ENCODE measurements at places on chromosomes 2 and 18.

- no peak for DNase-seq
Measured at GRCh38 chr2:30372826-30373225, 74.2 kb upstream of the LCLAT1 start.

DNA sequence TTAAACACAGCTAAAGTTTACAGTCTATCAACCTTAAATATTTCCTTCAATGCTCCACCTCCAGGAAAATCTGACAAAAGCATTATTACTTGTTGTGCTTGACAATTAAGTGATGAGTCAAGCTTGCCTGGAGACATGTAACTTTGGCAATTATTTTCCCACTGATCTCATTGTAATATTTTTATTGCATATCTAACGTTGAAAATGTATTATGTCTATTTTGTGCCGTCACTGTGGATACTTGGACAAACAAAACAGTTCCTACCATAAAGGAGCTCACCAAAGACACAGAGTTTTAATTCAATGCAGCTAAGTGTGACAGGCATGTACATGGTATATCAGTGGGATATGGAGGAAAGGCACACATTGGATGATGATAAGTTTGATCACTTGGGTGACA is 24.7 kb downstream of the RNF103 start:
- no peak for DNase-seq

GRCh38 chr18:3578621-3579020 is 128.6 kb downstream of the TGIF1 start:
- DNase-seq, result no peak

- DNase-seq, result no peak
Measured at GRCh38 chr2:235575904-235576303, 82.1 kb downstream of the AGAP1 start.

- DNase-seq, result no peak
Measured at GRCh38 chr2:187939180-187939579, 352.5 kb upstream of the GULP1 start.

DNA sequence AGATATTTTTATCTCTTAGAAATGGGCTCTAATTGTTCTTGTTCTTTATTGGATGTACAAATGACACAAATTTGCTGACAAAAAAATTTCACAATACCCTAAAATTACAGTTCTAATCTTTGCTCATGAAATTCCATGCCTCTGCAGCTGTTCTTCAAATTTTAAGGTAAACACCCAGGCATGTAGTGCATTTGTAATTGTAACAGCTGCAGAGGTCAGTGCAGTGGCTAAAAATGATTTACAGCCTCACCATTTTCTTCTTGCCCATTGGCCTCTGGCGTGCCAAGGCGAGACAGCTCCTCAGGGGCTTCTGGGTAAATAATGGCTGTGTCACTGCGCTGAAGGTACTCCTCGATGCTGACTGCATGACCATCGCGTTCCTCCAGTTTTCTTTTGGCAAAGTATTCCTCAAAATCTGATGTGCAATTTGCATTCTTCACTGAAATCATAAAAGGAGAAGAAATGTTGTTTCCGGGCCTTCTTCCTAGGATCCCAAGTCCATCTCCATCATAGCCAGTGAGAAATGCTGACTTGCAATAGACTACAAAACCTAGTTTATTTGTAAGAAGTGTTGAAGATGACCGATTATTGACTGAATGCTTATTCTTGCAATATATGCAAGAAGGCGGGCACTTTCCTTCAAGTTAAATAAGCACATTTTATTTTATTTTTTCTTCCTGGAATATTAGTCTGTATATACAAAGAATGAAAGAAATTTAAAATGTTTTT is 115.2 kb downstream of the ZEB2 start:
- DNase-seq, result no peak

DNA sequence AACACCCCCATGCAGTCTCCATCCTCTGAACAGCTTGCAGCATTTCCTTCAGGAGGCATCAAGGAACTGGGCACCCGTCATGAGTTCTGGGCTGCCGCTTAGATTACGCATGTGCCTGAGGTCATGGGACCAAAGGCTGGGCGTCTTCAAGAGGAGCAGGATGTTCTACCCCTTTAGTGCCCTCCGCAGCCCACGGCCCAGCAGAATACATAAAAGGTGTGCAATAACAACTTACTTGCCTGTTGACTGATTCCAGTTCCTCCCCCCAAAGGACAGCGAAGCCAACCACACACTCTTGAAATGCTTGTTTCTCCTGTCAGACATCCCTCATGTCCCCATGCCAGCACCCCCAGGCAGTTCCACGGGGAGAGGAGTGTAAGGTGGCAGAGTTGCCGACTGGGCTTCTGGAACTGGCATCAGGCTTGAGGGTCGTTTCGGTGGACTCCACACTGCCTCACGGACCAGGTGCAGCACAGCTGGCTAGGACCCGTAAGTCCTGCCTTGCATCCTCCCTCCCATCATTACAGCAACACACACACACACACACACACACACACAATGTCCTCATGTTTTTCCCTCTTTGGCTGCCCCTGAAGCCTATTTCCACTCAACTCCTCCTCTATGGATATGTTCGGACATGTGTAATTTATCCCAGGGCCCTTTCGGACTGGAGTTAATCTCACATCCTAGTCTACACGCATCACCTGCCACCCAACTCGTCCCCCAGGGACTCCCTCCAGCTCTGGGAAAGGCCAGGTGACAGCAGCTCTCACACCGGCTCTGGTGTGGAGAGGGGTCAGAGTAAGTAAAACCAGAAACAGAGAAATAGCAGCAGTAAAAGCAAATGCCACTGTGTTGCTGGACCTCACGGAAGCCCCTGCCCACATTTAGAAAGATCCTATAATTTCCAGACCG is 200.7 kb downstream of the BCL11A start:
- DNase-seq, result no peak

DNA sequence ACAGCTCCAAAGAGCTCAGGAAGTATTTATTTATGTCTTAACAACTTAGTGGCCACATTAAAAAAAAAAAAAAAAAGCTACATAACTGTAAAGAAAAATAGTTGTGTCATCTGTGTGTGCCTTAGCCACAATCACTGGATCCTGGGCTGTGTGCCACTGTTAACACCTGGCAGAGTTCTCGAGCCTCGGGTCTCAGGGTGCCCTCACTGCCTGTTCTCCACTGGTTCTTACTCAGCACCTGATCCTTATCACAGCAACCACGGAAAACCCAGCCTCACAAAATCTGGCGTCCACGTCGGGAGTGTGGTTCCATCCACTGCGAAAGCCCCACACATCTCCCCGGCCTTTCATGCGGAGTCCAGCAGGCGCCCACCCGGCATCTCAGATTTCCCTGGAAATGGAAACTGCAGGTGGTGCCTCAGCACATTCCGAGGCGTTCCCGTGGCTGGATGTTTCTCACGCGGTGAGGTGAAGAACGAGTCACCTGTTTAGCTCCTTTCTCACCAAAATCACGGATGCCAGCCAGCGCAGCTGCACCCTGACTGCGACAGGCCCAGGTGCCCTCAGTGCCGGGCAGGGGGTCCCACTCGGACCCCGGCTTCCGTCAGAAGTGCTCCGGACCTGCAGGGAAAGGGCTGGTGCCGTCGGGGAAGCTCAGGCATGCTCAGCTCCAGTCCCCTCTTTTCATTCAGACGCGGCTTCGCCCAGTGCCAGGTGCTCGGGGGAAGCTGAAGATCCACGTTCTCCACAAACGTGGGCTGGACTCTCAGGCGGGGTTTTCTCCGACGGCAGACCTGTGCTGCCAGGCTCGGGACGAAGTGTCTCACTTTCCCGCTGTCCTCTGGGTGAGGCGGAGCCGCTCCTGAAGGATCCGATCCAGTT is 198.7 kb upstream of the SALL3 start:
- DNase-seq, result no peak
